ENCODE measurements at places on chromosomes 1 and 21. TPM values are rescaled to one million over a fixed set of nuclear protein-coding genes. Genes with fewer than 3 reads are reported as not detected.
A peak's percentile ranks its signal among the peaks of the same experiment; 100 is the strongest.

- no peak for DNase-seq
These were observed 93.3 kb downstream of the PDE9A start for GRCh38 chr21:42746593-42747275.

GRCh38 chr21:41393876-41394465, 32.1 kb upstream of the MX1 start:
- no peak for DNase-seq

DNA sequence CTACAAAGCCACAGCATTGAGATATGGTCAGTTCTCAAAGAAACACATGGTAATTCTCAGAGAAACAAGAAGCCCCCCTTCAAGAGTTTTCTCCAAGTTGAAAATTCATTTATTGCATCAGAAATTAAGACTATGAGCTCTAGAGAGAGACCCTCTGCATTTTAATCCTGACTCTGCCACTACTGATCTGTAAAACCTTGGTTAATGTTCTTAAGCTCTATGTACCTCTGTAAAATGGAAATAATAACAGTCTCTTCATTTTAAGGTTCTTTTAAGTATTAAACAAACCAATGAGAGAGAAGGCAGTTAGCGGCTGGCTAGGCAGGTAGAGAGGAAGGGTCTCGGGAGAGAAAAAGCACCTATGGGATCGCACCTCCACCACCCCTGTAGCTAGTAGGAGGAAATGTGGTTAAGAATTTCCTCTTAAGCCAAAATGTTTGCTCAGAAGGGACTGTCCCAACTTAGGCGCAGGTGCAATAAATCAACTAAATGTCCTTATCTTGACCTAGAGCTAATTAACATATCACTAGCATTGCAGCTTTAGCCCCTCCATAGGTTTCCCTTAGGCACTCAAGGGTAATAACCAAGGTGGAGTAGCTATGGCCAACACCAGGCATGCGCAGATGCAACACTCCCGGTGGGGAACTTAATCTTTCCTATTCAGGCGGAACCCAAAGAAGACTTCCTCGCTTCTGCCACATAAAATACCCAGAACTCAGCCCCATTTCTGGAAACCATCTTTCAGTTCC, 1685.4 kb downstream of the MRPL39 start:
- no peak for DNase-seq

DNA sequence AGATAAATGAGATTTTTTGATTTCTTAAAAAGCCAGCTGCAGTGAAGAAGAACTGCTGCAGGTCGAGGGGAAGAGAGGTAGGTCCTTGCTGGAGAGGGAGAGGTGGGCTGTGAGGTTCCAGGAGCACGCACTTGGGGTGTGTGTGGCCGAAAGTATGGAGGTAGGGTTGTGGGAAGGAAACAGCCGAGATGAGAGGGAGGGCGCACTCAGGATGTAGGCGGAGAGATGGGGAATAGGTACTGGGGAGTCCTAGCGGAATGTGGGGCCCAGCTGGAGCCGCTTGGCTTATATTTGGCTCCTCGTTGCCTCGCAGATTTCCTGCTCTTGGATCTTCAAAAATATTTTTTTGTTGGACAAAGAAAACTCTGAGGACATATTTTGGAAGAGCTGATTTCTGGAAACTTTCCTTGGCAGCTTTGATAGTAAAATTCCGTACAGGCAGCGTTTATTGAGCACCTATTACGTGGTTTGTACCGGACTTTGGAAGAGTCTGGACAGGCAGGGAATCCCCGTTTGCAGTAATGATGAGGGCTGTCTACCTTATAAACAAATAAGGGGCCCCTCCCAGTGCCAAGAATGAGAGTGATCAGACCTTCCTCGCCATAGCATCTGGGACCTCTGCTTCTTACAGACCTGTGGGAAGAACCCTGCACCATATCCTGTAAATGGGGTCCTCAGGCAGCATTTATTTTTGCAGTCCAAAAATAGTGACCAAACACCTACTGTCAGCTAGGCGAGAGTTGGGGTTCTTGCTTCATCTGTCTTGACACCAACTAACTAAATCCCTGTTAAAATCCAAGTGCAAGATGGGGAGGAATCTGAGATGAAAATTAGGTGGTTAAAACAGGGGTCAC, 1.5 kb downstream of the LRRC8D start:
- DNase-seq: no peak

DNA sequence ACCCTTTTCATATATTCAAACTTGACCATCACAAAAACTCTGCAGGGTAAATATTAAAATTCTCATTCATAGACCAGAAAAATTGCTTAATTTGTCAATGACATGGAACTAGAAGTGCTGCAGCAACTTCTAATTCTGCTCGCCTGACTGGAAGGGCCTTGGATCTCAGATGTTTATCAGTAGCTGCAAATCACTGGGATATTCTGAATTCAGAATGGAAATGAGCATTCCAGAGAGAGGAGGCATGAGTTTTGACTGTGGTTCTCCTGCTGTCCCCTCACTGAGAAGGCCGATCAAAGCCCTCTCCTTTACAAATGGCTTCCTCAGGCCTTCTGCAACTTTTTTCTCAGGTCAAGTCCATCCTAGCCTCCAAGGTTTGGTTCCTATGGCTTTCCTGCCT, 171.3 kb upstream of the FAM78B start:
- DNase-seq: no peak

- DNase-seq: no peak
These were observed 217.4 kb upstream of the KCNK2 start for GRCh38 chr1:214864896-214865688.

DNA sequence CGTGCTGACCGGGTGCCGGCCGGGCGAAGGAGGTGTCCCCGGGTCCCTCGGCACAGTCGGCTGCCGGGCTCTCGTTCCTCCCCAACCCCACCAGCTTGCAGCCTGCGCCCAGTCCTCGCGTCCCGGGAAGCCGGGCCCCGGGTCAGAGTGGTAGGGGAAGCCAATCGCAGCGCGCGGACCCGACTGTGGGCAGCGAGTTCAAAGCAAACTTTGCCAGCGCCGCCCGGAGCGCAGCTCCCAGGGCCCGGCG, 328 bp downstream of the MYCL start:
- DNase-seq: no peak

DNA sequence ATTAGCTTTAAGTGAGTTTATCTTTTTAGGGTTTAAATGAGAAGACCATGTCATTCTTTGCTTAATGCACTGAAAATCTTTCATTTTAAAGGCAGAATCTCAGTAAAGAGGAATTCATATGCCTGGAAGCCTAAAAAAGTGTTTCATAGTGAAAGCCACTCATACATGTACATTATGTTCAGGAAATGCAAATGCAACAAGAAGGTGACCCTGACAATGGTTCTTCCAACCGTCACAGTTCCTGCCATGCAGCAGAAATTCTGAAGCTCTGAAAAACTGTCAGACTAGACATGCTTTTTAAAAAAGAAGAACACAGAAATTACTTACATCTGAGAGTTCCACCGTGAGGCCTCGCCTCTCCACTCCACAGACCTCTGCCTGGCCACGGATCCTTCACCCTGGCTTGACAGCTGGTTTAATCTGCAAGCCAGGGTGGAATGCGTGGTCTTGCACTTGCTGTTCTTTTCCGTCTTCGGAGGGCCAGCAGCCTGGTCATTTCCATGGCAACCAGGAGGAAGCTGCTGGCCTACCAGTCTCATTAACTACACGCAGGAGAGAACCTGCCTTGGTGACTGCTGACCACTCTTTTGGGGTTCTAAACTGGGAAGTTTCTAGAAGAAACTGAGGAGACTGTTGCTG, 41.8 kb upstream of the PAXBP1 start:
- DNase-seq: peak; percentile 43

DNA sequence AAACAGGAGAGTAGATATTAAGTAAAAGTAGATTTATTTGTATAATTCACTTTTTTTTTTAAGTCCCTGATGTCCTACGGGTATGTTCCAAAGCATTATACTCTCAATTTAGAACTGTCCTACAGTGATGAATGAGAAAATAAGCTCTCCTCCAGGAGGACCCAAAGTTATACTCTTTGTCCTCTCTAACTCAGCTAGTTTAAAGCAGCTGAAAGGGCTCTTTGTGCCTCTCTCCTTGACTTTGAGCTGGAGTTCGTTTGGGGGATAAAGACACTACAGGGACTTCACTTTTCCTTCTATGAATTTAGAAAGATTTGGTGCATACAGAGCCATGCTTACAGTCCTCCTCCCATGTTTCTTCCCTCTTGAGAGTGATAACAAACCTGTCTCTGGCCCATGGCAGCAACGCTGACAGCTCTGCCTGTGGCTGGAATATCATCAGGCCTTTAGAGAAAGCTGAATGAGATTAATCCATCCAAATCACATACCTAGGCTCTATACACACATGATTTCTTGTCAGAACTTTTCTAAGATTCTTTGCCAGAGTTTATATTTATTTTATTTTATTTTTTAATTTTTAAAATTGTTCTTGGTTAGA, 134.3 kb downstream of the PIK3R3 start:
- DNase-seq: no peak

DNA sequence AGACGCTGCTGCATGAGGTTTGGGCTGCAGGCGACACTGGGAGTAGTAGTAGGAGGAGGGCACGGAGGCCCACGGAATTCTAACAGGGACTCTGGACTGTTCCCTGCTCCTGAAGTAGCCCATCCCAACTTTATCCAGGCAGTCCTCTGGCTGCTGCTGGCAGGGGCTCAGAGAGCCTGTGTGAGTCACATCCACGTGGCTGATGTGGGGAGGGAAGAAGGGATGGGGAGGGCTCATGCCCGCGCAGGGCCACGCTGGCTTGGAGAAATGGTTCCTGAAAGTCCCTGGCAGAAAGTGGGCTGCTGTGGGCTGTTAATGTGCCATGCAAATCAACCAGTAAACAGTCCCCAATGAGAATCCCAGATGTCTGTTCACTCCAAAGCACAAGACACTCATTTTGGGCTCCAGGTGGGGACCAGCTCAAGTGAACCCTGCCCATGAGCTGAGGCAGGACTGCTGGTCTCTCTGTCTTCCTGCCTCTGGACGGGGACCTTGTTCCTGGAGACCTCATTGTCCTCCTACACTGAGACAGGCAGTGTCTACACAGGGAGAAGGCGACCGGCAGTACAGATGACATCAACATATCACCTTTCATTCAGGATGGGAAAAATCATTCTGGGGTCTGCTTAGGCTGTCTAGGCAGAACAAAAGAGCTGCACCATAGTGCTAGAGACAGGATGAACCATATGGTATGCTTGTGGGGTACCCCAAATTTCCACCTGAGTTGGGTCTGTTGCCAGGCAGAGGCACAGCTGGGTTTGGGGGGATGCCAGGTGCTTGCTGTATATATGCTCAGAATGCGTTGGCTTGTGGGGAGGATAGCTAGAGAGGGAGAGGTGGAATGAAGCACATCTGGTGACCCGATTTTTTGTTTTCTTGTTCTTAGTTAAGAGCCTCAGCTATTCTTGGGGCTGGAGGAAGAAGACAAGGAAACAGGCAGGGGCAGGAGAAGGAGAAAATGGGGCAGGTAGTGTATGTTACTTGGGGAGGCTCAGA, 57.9 kb upstream of the FMOD start:
- DNase-seq: no peak

- no peak for DNase-seq
These were observed 97.4 kb downstream of the MRPL39 start for GRCh38 chr21:25509862-25510261.

DNA sequence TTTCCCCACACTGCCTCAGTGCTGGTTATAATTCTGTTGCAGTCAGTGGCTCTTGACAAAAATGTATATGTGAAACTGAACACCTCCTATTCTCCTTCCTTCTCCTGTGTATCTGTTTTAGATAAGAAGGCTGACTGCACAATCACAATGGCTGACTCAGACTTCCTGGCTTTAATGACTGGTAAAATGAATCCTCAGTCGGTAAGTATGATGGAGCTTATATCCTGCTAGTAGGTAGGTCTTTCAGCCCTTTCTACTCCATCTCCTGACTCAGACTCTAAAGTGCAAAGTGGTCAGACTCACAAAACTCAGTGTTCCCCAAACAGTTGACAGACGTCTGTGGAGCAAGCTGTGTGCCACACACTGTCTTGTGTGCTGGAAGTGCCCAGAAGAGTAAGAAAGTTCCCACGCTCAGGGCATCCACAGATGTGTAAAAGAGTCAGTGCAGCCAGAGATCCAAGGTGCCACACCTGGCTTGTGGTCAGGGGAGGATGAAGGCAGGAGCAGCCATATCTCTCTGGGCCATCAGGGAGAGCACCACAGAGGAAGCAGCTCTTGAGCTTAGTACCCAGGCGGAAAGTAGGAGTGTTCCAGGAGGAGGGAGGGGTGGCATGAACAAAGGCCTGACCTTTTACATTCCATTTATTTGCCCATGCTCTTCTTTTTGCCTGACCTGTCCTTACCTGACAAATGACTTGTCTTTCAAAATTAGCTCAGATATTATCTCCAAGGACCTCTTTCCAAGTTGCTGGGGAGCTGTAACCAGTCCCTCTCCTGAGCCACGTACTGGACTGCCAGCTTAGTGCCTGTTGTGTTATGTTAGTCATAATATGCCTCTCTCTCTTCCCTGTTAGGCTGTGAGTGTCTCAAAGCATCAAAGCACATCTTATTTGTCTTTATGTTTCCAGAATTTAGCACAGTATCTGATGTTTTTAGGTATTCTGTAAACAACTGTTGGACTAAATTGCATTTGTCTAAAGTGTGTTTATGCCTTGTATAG, 14.0 kb upstream of the PODN start:
- no peak for DNase-seq

DNA sequence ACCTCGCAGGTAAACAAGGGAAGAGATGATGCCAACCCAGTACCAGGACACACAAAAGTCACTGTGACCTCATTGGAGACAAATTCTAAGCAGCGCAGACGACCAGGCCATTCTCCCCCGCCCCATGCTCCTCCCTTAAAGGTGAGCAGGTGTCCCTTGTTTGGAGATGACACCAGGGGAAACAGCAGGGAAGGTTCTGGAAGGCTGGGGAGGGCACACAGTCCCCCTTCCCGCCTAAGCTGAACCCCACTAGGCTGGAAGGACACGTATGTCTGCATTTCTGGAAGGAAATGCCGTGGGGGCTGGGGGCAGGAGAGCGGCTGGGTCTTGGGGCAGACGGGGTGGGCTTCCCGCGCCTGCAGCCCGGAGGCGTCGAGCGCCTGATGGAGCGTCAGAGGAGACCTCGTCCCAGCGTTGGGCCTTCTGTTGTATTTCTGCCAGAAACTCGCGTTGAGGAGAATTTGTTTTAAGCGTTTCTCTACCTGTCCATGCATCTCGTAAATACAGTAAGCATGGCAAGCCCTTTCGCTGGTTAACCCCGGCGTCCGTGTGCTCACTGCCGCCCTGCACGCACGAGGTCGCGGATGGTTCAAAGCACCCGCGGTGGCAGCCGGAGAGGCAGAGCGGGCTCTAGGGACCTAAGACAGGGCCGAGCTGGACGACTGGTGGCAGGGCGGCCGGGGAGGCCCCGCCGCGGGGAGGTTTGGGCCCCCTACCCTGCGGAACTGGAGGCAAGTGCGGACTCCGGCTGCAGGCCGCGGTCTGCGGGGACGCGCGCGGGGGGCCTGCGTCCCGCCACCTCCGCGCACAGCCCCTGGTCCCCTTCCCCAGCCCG, 1.2 kb upstream of the LHX4 start:
- DNase-seq: no peak

- no peak for DNase-seq
These were observed 24.0 kb upstream of the COL16A1 start for GRCh38 chr1:31727849-31728248.

GRCh38 chr1:151828921-151829320, 2.7 kb downstream of the RORC start:
- DNase-seq: no peak

UROD gene
- polyA plus RNA-seq: 104 TPM

MPZ gene
- 3.5 TPM for polyA plus RNA-seq

TGFB2 gene
- 14.0 TPM for polyA plus RNA-seq

RPS8 gene
- polyA plus RNA-seq: 1,947 TPM
